ENCODE measurements at places on chromosomes 5 and 9.
A peak's percentile ranks its signal among the peaks of the same experiment; 100 is the strongest.

DNA sequence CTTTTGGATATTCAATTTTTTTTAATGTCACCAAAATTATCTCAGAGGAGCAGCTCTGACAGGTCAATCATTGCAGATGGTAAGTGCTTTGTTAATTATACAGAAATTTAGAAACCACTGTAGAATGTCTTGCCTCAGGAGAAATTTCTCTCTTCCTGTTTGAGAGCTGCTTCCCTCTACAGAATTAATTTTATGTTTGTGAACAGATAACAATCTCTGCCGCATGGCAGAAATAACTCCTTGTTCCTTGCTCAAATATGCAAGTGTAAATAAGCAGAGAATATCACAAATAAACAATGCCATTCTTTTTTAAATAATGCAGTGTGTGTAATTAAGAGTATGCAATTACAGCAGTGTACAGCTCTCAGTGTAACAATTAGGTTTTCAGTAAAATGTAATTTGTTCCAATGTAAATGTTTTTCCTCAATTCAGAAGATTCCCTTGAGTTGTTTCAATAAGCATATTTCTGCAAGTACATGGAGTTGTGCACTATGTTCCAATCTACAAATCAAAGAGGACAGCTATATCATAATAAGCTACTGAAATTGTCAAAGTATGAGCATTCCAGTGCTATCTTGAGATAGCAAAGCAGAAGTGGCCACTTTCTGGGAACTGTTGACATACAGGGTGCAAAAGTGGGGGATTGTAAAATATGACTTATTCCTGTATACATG lies 1012.8 kb downstream of the MAT2B start:
- no peak for DNase-seq

DNA sequence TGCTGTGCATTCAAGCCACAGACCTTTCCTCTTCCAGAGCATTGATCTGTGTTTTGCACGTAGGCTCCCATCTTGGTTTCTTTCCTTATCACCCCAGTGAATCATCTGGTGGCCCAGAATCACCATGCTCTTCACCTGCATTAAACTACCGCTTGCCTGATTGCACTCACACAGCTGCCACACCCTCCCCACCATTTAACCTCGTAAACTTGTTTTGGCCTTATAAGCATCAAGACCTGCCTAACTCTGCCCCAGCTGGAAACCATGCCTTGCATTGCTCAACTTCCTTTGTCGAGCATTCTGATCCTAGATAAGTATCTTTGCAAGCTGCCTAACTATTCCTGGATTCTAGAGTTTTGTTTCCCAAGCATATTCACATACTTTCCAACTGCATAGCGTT lies 369.6 kb upstream of the SEMA6A start:
- DNase-seq: no peak

GRCh38 chr9:137253717-137254623 lies 1.2 kb upstream of the NELFB start:
- no peak for DNase-seq

GRCh38 chr9:36471359-36471758 lies 71.3 kb upstream of the RNF38 start:
- no peak for DNase-seq

- DNase-seq: no peak
Observed at GRCh38 chr5:98698359-98698758, 75.1 kb upstream of the RGMB start.

DNA sequence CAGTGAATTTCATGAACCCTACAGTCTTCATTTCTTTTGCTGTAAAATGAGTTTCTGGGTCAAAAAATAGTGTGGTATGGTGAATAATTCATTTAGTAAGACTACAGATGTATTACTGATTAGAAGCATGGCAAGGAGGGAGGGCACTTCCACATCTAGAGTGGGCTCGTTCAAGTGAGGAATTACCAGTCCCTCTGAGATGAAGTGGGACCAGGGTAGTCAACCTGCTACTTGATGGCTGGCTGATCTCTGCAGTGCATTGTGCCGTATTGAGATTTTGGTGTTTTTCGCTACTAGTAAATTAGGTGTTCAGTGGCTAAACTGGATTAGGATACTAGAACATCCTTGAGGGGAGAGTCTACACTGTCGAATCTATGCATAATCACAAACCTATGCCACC lies 10.8 kb downstream of the CDC37L1 start:
- DNase-seq: no peak

DNA sequence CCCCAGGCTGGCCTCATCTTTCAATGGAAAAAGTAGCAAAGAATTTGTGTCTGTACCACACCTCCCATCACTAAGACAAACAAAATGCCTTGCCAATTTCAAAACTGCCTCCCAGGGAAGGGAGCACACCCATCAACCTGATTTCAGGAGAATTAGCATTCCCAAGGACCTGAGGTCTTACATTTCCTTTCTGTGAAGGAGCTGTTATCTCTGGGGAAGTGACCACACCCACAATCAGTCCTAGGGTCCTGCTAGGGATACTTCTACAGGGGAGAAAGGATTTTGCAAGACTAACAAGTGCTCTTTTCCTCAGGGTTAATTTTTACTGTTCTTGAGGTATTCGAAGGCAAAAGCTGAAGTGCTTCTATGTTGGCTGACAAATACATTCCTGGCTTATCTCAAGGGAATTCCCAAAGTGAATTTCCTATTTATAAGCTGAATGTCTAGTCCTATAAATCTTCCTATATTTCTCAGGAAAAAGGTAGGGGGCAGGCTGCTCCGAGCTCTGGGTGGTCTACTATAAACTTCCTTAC lies 97.4 kb upstream of the ITGA1 start:
- no peak for DNase-seq

DNA sequence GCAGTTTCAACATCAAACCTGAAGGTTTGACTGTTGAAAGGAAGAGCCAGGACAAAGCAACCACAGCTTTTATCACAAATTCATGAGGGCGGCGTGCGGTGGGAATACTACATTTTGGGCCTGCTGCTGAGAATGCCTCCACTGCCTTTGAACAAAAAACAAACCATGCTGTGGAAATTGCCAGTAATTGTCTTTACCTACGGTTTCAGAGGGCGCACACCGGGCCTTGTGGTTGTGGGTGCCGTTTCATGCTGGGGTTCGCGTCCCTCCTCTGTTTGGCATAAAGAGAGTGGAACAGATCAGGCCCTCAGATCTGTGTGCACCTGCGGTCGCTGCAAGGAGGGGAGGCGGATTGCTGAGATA lies 27.6 kb upstream of the TCF7 start:
- DNase-seq: peak; percentile 85

- no peak for DNase-seq
Observed at GRCh38 chr5:95184924-95185323, 100.0 kb downstream of the MCTP1 start.

DNA sequence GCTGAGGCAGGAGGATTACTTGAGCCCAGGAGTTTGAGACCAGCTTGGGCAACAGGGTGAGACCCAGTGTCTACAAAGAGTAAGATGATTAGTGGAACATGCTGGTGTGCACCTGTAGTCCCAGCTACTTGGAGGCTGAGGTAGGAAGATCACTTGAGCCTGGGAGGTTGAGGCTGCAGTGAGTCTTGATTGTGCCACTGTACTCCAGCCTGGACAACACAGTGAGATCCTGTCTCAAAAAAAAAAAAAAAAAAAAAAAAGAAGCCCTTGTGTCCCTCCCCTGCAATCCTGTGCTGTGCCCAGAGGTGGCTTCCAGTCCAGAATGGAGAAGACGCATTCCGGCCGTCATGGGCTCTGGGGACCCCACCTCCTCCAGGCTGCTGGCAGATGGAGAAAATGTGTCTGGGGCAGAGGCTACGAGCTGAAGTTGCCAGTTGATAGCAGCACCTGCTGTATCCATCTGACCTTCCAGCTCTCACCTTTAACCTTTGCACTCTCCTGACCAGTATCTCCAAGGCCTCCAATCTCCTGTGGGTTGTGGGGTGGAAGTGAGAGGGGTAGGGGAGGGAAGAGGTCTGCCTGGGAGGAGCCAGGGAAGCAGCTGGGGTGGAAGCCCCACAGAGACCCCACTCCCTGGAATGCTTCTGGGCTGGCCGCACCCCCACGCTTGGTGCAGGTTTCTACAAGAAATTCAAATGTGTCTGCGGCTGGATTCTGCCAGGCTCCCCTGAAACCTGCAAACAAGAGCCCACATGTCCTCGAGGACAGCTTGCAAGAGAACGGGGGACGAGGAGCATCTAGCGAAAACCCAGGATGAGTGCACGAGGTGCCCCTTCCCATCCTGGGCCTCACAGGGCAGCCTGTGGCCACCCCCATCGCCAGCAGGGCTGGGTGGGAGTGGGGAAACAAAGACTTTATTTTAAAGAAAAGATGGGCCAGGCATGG lies 148.3 kb upstream of the IER5L start:
- DNase-seq: no peak

GRCh38 chr5:143403334-143403592 lies 223 bp downstream of the NR3C1 start:
- DNase-seq: no peak

DNA sequence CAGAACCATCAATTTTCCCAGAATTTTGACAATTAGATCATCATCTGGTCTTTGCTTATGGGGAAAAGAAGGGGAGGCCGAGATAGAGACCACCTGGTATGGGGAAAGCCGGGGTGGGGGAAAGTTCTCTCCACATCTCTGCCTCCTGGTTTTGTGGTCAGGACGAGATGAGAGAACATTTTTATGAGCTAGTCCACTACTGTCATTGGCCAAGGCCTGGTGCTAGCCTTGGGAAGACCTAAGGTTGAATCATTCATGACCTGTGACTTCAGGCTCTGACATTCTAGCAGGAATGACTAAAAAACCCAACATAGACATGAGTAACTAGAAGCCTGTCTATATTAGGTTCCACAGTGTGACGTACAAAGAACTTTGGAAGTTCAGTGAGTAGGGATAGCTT lies 135.2 kb downstream of the PTTG1 start:
- DNase-seq: no peak

DNA sequence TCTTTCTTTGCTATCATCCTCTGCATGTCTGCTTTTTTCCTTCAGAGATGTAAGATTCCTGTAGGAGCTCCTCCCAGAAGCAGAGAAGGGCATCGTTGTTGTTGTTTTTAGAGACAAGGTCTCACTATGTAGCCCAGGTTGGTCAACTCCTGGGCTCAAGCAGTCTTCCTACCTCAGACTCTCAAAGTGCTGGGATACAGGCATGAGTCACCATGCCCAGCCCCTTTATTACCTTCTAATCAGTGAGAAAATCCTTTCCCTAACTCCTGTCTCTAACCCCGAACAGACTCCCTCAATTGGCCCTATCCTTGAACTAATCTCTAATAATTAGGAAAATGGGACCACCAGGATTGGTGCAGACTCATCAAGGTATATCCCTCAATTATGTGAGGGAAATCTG lies 64.4 kb downstream of the GALNT10 start:
- DNase-seq: no peak

DNA sequence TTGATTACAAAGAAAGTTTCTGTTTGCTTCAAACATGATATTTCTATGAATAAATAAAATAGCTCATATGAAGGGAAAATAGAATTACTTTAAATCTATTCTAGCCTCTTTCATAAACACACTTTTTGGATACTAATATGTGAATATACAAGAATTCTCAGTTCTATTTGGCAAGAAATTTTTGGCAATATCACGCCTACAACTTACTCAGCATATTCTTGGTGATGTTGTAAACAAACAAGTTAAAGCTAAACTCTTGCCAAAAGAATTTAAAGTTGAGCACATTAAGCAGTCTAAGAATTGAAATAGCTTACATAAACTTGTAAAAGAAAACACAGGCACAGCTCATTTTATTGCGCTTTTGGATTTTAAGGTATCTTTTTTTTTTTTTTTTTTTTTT lies 209.8 kb downstream of the CDH12 start:
- no peak for DNase-seq

GRCh38 chr5:60497706-60498500 lies 202.1 kb downstream of the DEPDC1B start:
- no peak for DNase-seq

- no peak for DNase-seq
Observed at GRCh38 chr9:27126670-27127069, 17.6 kb downstream of the TEK start.

DNA sequence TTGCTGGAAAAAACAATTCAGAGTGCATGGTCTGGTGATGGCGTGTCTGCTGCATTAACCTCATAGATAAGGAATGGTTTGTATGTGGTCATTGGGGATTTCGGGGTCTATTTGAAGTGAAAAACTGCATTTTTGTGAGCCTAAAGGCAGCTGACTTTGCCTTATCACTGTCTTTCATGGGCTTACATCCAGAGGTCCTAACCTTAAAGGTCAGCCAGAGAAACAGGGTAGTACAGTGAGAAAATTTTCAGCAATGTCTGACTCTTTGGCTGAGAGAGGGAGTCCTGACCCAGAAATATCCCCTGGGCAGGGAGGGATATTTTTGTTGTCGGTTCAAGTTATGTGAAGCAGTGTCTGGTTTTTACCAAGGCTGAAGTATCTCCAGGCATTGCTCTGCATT lies 5.7 kb downstream of the PCSK5 start:
- no peak for DNase-seq

DNA sequence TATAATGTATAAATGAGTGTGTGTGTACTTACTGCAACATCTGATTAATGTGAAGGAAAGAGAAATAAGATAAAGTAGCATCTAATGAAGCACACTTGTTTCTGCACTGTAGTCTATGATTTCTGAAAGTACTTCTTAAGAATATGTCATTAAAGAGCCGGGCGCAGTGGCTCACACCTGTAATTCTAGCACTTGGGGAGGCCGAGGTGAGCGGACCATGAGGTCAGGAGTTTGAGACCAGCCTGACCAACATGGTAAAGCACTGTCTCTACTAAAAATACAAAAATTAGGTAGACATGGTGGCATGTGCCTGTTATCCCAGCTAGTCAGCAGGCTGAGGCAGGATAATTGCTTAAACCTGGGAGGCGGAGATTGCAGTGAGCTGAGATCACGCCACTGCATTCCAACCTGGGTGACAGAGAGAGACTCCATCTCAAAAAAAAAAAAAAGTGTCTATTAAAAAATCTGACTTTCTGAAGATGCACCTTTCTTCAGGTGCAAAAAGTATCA lies 556.9 kb downstream of the PTPRD start:
- DNase-seq: no peak

DNA sequence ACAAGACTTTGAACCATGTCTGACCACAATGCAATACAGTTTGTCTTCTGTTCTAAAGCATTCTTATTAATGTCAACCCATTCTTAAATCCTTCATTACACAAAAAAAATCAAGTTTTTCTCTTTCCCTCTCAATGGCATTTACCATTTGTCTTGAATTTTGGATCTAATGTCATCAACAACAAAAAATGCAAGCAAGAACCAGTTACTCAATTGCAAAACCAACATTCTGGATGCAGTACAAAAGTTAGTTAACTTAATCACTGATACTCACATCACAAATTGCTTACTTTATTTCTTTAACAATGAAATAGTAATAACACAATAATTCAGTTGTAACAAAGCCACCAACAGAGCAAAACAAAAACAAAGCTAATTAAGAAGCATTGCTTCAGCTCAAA lies 6.0 kb downstream of the C9orf40 start:
- DNase-seq: no peak

DNA sequence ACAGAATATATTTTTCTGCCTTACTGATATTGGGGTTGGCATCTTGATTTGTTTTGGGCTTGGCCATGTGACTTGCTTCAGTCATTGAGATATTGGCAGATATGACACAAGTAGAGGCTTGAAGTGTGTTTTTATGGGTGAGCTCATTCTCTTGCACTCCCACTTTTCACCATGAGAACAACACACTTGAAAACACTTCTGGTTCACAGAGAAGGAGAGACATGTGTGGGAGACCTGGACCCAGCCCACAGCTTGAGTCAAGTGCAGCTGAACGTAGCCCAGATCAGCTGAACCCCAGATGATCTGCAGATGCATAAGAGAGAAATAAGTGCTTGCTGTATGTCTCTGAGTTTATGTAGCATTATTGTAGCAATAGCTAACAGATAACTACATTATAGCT lies 155.4 kb downstream of the SEMA6A start:
- DNase-seq: no peak

- no peak for DNase-seq
Observed at GRCh38 chr9:14188011-14188410, 125.9 kb downstream of the NFIB start.

Data from activated T-cell treated with anti-CD3 and anti-CD28 coated beads, Interleukin-2, amount 50 U/mL, for 48 hours (primary cell).